Right forelimb (tissue), 1 donor: ENCODE measurements at places on chromosomes 6 and 20.

DNA sequence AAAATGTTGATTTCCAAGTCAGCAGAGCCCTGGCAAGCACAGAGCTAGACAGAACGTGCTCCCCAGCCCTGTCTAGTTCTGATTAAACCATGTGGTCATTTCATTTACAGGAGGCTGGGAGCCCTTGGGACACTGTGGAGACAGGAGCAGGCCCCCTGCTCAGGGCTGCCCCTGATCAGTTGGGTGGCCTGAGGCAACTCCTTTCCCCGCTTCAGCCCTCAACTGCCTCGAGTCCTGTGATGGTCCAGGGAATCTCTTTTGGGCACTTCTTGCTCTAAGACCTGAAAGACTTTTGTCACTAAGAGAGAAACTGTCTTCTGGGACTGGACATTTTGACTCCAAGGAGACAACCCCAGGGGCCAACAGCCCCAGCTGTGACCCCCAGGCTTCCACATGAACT is 13.5 kb downstream of the DYNLRB1 start:
- no peak for DNase-seq

DNA sequence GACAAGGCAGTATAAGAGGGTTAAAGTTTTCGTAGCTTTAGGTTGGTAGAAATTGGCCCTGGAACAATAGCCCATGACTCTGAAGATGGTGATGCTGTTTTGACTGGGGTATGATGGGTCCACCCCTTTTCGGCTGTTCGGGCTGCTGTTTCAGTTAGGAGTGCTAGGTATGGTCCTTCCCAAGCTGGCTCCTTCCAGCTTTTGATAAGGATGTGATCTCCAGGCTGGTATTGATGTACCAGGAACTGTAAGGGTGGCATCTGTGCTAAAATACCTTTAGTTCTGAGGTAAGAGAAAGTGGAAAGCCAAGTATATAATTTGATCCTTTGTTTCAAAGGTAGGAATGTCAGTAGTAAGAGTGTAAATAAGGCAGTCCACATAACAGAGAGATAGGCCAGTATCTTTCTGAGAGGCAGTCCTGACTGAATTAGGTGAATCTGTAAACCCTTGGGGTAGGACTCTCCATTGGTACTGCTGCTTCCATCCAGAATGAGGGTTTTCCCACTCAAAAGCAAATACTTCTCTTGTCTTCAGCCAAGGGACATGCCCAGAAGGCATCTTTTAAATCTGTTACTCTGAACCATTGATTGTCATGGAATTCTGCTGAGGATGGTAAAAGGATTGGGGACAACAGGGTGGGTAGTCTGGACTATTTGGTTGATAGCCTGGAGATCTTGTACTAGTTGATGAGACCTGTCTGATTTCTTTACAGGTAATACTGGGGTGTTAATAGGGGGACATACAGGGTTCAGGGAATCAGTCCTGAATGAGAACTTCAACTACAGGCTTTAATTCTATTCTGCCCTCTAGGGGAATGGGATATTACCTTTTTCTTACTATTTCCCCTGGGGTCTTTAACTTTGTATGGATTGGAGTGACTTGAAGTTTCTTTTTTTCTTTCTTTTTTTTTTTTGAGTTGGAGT is 6.1 kb upstream of the ZNFX1 start:
- DNase-seq: no peak

- no peak for DNase-seq
Observed at GRCh38 chr6:21134356-21134755, 459.2 kb upstream of the SOX4 start.

- no peak for DNase-seq
Observed at GRCh38 chr6:44869321-44869897, 458.7 kb upstream of the RUNX2 start.

DNA sequence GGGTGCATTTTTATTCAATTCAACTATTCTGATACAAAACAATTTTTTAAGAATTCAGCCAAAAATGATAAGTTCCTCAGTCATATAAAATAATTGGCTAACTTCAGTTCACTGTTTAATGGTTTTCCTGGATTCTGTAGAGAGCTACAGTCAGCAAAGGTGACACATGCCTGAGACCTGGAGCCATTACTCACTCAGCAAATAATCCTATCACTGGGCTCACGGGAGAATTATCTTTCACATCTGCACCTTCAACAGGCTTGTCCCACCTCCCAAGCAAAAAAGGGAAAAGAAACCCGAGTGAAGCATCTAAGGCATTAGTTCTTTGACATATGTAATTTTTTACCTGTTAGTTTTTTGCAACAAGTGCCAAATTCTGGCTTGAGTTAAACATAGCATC is 34.9 kb upstream of the FOXA2 start:
- DNase-seq: no peak

- no peak for DNase-seq
Observed at GRCh38 chr20:38238829-38239228, 21.7 kb downstream of the KIAA1755 start.

GRCh38 chr6:157710604-157711003 is 112.4 kb upstream of the SNX9 start:
- DNase-seq: no peak

- DNase-seq: peak; percentile 30
Observed at GRCh38 chr20:35006009-35006408, 50.3 kb downstream of the MYH7B start.

DNA sequence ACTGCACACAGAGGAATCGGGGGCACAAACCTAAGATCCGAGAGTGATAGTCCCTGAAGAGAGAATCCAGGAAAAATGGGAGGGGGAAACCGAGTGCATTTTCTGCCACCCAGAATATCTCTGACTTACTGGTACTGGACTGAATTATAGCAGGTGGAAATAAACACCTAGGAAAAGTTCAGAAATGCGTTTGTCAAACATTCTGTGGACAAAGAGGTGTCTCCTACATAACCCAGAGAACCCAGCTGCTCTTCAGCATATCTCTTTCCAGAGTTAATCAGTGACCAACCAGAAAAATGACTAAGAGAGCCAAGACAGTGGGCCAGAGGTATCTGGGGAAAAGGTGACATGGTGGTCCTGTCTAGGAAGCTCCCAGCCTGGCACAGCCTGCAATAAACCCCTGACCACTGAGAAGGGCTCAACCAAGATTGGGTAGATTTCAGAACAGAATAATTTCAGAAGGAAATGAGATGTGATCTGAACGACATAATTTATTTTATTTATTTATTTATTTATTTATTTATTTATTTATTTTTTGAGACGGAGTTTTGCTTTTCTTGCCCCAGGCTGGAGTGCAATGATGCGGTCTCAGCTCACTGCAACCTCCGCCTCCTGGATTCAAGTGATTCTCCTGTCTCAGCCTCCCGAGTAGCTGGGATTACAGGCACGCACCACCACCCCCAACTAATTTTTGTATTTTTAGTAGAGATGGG is 6.0 kb upstream of the VNN1 start:
- no peak for DNase-seq

- no peak for DNase-seq
Observed at GRCh38 chr20:3328501-3328900, 79.0 kb downstream of the DNAAF9 start.

DNA sequence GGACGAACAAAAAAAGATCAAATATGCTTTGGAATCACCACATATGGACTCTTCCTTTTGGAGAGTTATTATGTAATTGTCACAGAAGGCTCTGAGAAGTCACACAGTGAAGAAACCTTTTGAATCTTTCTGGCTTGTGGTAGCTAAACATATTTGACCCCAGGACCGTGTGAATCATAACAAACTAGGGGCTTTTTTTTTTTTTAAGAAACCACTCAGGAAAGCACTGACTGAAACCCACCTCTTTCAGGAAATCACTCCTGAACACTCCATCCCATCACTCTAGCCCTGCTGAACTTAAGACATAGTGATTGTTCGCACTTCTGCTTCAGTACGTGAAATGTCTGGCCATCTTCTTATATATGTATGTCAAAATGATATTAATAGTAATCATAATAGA is 495.9 kb upstream of the ARID1B start:
- no peak for DNase-seq

DNA sequence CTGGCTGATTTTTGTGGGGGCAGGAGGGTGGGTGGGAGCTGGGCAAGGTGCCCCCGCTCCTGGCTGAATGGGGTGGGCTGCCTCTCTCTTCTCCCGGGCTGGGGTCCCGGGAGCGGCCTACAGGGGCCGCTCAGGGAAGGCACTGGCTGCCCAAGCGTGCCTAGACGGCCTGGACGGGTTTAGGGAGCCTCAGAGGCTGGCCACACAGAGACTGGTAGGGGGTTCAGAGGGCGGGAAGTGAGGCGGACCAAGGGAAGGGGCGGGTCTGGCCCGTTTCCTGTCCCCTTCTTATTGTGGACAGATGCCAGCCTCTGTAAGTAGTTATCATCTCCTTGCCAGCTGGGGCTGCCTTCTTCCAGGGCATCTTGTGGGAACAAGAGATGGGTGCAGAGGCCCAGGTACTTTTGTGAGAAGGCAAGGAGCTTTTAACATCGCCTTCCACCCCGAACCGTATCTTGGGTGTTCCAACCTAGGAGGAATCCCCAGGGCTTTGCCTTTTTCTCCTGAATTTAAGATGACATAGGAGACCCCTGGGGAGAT is 437 bp downstream of the CD40 start:
- DNase-seq: no peak

GRCh38 chr6:125379174-125379573 is 77.4 kb upstream of the HDDC2 start:
- no peak for DNase-seq

GRCh38 chr20:45246109-45246508 is 8.3 kb downstream of the SLPI start:
- DNase-seq: no peak
